Left lobe of liver (tissue), 2 donors: ENCODE measurements at places on chromosomes 4 and X.

GRCh38 chr4:38470735-38471262 is 193.2 kb upstream of the KLF3 start:
- DNase-seq = no peak

DNA sequence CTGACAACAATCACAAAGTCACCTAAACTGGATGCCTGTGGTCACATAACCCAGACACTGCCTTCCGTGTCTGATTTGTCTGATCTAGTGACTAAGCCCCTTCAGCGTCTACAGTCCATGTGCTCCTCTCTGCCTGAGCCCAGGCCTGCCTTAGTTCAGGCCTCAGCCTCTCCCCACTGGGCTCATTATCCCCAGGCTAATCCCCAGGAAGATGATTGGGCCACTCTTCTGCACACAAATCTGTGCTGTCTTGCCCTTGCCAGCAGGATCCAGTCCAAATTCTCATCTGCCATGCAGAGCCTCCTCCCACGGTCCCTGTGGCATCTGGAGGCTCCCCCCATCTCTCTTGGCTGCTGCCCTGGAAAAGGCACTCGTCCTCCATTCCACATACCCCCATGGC is 96.5 kb downstream of the SLC2A9 start:
- DNase-seq = no peak

DNA sequence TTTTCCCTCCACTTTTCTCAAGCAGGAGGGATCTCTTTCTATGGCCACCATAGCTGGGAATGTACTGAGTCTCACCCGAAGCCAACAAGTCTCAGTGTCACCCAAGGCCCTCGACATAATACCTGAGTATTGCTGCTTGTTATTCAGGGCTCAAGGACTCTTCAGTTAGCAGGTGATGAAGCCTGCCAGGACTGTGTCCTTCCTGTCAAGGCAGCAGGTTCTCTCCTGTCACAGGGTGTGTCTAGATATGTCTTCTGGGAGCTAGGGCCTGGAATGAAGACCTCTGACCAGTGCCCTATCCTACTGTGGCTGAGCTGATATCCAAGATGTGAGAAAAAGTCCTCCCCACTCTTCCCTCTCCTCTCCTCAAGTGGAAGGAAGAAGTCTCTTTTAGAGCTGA is 391.0 kb upstream of the DIPK2B start:
- DNase-seq = no peak

DNA sequence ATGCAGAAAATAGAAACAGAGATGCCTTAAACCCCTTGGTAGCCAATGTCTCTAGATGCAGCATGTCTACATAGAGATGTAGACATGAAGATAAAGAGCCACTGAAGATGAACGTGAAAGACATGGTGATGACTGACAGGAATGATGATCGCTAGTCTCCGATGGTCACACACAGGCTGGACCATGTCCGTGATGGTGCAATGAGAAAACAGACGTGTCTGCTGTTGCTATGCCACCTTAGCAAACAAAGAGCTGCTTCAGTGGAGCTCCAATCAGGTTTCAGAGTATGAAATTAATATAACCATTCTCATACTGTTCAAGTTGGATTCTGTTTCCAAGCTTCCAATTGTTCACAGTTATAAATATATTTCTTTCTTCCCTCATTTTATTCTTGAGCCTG is 256.5 kb downstream of the CAMK2D start:
- no peak for DNase-seq

- peak; percentile 68 for DNase-seq
Measured at GRCh38 chrX:154515090-154515965, 704 bp downstream of the FAM3A start.

DNA sequence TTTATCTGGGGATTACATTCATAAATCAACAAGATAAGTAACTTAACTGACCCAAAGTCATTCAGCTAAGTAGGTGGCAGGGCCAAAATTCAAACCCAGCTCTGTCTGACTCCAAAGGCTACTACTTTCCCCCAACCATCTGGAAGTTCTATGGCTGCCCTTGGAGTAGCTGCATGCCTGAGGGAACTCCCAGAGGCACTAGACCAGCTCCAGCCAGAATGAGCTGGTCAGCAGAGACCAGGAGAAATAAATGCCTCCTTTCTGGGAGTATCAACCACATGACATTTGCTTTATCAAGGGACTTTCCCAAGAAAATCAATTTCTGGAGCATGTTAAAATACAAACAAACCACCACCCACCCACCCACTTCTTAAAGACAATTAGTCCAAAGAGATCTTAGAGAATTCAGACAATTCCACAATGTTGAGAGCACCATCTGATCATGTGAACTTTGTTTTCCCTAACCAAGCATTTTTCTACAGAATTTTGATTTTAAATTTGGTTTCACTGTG is 180.5 kb downstream of the EFHC2 start:
- DNase-seq = no peak

DNA sequence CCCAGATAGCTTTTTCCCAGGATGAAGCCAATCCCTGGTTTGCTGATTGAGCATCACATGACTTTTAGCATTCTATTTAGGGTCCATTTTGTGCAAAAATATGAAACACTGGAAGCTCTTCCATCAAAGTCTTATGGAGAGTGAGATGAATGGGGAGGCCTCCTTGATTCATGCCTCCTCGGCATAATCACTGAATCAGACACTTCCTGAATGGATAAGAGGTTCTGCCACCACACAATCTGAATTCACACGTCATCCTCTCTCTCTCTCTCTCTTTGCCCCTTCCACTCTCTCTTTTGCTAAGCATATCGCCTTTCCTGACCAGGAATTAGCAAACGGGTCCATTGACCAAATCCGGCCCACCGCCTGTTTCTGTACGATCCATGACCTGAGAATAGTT is 68.7 kb downstream of the CRMP1 start:
- no peak for DNase-seq

- peak; percentile 88 for DNase-seq
Measured at GRCh38 chr4:105473324-105474098, at the start of gene PPA2. PPA2 (minus strand) TSS chr4:105474062; CDS start chr4:105474050, 12 bp downstream.

- no peak for DNase-seq
Measured at GRCh38 chrX:18146954-18147353, 73.7 kb downstream of the BEND2 start.

GRCh38 chr4:2688697-2689096 is 67.4 kb downstream of the TNIP2 start:
- DNase-seq = no peak

DNA sequence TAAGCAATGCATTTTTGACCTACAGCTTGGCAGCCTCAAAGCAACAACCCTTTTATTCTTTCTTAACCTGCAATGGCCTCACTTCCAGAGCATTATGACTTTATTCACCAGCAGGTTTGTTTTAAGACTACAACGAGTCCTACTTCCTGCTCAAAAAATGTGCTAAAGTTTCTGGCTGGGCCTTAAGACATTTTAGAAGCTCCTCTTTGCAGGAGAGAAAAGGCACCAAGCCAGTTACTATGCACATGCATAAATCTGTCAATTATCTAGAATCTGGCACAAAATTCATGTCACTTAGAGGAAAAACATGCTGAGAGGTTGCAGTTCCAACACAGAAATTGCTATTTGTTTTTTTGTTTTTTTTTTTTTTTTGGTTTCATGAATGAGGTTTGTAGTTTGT is 223.0 kb upstream of the EPHA5 start:
- no peak for DNase-seq

DNA sequence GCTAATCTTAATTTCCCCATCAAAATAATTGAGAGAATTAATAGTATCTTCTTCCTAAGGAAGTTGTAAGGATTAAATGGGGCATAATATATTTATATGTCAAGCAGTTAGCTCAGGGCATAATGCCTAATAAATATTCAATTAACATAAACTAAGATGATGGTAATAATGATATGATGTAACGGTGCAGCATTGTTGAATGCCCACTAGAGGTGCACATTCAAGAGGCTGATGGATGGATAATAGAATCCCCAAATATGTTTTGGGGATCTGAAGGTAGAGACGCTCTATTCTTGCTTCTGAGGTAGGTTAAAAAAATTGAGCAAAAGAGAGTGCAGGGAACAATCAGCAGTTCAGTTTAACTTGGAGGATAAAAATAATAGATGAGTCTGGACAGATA is 37.1 kb downstream of the ATOH1 start:
- DNase-seq = no peak

DNA sequence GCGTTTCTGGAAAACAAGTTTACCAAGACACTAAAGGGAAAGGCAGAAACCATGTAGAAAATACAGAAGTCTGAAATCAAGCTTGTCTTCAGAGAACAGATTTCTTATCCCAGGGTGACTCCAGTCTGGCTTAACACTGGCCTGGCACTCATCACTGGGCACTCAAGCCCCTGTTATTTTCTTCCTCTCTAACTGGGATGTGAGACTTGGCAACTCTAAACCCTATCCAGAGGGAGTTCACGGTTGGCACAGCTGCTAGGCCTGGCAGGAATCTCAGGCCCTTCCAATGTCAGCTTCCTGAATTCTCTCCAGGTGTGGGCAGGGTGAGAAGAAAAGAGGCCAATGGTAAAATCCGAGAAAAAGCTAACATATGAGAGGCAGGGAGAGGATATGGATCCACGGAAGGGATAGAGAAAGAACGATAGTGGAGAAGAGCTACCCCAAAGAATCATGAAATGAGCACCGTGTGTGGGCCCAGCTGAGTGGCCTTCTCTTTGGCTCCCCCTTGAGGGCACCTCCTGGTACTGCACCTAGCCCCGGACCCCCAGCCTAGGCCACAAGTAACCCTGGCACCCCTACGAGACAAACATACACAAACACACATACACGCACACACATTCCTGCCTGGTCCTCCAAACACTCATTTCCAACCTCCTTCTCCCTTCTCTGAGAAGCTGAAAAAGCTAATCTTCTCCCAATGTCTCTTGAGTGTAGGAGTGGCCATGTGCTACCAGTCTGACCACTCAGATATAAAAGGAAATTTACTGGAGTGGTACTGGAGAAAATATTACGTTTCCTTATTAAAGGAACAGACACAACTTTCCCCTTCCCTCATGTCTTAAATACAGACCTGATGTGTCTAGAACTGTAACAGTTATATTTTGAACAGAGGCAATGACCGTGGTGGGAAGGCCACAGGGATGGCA is 16.6 kb upstream of the PTCHD1 start:
- no peak for DNase-seq

DNA sequence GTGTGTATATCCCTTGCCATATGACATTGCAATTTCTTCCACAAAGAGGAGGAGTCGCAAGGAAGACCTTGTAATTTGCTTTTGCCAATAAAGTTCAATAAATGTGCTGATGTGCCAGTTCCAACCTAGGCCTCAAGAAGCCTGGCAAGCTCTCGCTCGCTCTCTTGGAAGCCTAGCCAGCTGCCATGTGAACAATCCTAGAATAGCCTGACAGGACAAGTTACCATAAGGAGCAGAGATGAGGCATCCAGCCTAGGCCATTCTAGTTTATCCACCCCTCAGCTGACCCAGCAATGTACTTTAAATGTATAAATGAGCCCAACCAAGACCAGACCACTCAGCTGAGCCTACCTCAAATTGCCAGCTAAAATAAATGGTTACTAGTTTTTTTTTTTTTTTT is 145.7 kb upstream of the QRFPR start:
- no peak for DNase-seq

GRCh38 chrX:905848-906566 is 275.4 kb downstream of the SHOX start:
- no peak for DNase-seq

- DNase-seq = no peak
Measured at GRCh38 chr4:118962540-118962939, 73.9 kb downstream of the SYNPO2 start.

DNA sequence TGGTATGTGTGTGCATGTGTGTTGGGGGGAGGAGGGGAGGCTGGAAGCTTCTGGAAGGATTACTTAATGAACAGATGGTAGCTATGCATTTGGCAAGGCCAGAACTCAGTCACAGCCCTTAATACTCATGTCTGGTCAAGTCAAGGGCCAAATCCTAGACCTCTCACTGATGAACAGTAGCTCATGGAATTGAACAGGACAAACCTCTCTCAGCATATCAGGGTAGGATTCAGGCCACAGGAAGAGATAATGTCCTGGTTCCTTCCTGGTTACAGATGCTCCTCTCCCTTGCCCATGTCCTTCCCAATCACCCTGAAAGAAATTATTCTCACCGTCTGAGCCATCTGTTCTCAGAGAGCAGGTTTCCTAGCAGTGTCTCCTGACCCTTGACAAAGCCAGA is 165.7 kb downstream of the SOWAHB start:
- no peak for DNase-seq

DNA sequence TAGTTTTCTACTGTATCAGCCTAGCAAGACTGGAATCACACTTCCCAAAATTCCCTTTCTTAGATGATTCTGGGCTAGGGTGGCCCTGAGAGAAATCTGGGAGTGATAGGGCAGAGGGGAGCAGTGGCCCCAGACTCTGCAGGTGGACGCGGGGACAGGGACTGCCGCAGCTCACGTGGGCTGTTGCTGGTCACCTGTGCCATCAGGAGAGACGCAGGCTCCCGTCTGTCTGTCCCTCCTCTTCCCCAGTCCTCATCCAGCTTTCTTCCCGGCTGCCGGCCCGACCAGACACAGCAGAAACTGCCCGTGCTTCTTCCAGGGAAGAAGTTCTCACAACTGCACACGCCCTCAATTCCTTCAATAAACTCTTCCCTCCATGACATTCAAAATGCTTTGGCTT is 86.4 kb downstream of the AFAP1 start:
- no peak for DNase-seq

DNA sequence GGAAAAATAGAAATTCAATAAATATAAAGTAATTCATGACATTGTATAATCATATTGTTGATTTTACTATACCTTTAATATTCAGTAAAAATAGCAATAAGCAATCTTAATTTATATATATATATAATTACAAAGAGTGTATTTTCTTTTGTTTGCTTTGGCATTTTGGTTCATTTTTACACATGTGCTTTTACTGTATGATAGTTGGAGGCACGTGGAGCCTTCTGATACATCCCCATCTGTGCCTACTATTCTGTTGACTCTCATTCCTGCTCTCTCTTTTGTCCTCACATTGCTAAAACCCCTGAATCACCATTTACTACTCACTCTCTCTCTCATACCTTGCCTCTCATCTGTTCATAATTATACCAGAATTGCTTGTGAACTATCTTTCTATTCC is 106.4 kb upstream of the NDST4 start:
- DNase-seq = no peak

GRCh38 chr4:170801771-170802170 is 712.0 kb upstream of the AADAT start:
- no peak for DNase-seq

GRCh38 chr4:55082756-55083155 is 42.6 kb downstream of the KDR start:
- no peak for DNase-seq

DNA sequence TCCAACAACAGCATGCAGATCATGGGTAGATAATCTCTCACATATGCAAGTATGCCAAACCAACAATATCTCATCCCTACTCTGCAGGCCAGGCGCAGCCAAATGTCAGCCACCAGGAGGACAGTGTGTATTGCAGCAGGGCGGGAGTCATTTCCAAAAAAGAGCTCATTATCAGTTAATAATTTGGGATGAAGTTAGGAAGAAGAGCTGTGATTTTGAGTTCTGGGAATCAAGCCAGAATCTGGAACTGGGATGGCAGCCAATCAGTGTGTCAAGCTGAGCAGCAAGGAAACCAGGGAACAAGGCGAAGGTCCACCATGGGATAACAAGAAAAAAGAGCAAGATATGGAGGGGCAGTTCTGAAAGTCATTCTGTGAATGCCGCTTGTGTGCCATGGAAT is 88.2 kb upstream of the CAMK2D start:
- peak; percentile 71 for DNase-seq

- no peak for DNase-seq
Measured at GRCh38 chr4:141771889-141772830, 135.8 kb downstream of the IL15 start.

GRCh38 chrX:17668929-17669328 is 68.4 kb upstream of the SCML1 start:
- no peak for DNase-seq
